CD14-positive monocyte (primary cell): ENCODE measurements at places on chromosomes 5 and 9.

DNA sequence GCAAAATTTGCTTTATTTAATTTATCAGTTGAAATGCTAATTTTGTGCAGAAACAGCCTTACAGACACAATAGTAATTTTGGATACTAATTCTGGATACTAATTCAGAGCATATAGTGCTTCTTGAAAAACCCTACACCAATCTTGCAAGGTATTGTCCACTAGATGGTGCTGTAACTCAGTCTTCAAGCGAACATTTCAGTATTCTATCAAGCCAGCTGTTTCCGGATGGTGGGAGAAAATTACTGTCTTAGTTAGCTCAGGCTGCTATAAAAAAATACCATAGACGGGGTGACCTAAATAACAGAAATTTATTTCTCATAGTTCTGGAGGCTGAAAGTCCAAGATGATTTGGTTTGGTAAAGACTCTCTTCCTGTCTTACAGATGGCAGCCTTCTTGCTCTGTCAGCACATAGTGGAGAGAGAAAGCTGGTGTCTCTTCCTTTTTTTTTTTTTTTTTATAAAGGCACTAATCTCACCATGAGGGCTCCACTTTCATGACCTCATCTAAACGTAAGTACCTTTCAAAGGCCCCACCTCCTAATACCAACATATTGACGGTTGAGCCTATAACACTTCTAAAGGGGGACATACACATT is 1306.5 kb upstream of the CDH9 start:
- no peak for DNase-seq

GRCh38 chr9:126388964-126389708 is 62.5 kb downstream of the MVB12B start:
- DNase-seq, result no peak

- peak; percentile 41 for DNase-seq
Measured at GRCh38 chr5:178532666-178533065, 57.5 kb downstream of the COL23A1 start.

DNA sequence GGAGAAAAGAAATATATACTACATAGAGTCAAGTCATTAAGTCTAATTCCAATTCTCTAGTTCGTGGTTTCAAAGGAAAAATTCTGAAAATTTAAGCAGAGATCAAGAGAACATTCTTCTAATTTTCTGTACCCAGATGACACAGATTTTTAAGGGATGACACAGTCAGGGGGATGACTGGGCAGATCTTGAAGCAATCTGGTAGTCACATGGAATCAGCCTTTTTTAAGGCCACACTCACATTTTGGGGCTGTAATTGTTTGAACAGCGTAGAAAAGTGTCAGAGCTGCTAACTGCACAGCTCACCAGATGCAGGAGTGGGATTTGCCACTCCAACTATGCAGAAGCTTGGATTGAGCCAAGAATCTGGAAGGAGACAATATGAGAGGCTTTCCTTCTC is 20.4 kb downstream of the PDE4D start:
- no peak for DNase-seq

DNA sequence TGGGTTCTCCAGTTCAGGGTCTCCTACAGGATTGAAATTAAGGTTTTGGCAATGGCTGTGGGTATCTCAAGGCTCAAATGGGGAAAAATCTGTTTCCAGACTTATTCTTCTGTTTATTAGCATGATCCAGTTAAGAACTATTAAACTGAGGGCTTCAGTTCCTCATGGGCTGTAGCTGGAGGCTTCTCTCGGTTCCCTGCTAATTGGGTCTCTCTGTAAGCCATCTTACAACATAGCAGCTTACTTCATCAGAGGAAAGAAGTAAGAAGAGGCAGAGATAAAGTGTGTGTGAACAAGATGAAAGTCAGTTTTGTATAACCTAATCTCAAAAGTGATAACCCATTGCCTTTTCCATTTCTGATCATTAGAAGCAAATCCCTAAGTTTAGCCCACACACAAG is 391.9 kb downstream of the PSAT1 start:
- DNase-seq, result no peak

- DNase-seq, result no peak
Measured at GRCh38 chr9:5178126-5178805, 7.2 kb downstream of the INSL6 start.

- DNase-seq, result no peak
Measured at GRCh38 chr9:89874351-89875321, 269.8 kb downstream of the GADD45G start.

DNA sequence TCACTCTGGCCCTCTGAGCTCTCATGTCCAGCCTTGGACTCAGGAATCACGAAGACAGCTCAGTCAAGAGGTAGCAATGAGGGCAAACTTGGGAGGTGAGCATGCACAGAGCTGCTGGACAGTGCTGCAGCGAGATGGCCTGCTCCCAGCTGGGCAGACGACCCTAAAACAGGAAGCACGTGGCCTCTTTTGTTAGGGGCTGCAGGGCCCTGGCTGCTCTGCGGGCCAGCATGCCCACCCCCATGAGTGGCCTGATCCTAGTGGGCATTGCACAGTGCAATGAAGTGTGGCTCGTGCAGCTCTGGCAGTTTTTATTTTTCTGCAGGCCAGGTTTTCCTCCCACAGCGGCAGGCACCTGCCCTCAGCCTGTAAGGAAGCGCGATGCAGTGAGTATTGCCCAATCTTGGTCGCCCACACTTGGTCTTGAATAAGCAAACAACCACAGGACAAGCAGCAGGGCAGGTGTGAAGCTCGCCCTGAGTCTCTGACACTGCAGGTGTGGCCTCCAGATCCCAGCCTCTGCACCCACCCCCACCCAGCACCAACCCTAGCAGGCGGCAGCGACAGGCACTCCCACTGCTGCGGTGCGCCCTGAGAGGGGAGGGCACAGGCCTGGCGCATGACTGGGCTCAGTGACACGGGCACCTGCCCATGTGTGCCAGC is 60.8 kb downstream of the SEMA4D start:
- peak; percentile 38 for DNase-seq

DNA sequence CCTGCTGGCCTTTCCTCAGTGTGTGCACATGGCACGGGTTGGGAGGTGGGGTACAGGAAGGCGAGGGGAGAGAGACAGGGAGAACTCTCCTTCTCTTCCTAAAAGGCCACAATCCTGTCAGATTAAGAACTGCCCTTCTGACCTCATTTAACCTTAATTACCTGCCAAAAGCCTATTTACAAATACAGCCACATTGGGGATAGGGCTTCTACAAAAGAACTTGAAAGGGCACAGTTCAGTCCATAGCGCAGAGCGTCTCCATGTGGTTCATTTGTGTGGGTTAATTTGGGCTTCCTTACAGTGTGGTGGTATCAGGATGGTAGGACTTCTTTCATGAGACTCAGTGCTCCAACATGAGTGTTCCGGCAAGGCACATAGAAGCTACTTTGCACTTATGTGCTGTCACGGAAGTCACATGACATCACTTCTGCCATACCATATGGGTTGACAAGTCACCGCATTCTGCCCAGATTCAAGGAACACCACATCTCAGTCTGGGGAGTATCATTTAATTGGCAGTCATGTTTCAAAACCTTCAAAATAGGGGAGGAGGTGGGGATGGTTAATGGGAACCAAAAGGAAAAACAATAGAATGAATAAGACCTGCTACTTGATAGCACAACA is 46.8 kb downstream of the NLN start:
- DNase-seq, result no peak

DNA sequence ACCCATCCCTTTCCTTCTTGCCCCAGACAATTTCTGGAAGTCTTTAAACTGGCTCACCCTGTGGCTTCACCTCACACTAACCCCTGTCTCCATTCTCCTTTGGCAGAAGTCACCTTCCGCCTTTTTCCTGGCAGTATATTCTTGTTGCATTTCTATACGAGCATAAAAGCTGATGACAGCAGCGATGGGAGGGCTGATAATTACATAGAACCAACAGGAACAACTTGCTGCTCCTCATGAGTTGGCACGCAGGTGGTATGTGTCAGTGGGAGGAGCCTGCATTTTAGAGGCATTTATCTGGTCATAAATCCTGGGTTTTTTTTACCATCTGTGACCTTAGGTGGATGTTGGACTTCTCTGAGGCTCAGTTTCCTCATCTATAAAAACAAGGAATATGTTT is 61.4 kb upstream of the CKMT2 start:
- DNase-seq, result no peak

DNA sequence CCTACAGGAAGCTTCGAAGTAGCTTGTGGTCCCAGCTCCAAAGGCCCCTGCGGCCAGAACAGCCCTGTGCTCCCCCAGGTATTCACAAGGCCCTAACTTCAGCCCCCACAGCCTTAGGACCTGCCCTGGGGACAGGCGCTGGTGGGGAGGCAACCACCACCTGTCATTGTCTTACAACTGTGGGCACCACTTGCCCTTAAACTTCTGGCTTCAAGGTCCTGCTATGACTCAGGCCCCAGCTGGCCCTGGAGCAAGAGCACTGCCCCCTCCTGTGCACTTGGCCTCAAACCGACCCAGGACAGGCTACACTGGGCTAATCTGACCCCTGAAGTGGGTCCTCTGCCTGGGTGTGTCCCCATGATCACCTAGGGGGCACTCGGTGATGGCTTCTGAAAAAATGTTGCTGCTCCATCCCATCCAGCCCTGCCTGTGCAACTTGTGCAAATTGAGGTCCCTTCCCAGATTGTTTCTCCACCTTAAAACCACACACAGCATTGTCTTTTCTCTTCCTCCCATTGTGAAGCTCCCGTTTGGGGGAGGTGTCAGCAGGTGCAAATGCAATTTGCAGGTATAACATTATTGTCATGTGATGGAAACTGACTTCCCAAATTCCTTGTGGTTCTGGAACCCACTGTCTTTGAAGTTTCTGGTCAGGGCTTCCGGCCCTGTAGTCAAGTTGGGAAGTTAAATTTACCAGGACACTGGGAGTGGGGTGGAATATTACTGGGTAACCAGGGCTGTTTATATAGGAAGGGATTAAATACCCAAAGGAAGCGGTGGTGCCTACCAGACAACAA is 1.1 kb upstream of the PROB1 start:
- DNase-seq, result no peak

GRCh38 chr5:9502050-9502834 is 43.6 kb downstream of the SEMA5A start:
- DNase-seq, result no peak

DNA sequence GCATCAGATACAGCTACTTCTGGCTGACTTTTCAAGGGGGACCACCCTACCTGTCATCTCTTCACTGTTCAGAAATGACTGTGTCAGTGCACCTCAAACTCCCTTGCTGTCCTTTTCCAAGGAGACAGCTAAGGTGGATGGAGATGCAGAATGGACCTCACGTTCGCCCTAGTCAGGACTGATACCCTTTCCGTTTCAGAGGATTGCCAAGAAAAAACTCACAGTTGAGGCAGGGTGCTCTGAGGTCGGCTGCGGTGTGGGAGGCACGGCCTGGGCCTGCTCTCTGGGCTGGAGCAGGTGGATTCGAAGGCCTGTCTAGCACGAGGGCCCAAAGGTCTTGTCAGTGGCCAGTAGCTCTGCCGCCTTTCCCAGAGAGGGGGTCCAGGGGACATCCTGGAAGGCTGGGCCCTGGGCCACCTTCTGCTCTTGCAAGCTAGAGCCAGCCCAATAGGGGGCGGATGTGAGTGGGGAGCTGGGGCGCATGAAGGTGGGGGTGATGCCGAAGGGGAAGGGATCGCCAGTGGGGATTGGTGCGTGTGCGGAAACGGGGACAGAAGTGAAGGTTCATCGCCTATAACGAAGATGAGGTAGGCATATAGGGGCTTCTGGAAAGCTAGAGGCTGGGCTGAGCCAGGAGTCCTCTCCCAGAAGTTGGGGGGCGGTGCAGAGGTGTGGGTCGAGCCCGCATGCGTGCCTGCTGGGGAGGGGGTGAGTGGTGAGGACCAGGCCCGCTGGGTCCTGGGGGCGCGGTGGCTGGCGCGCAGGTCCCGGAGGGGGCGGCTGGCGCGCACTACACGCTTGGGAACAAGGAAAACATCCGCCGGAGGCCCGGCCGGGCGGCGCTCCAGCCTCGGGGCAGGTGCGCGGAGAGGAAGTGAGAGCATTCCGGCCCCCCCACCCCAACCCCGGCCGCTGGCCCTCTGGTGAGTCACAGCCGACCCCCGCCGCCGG is 2.5 kb upstream of the MSMP start:
- DNase-seq, result peak; percentile 56

DNA sequence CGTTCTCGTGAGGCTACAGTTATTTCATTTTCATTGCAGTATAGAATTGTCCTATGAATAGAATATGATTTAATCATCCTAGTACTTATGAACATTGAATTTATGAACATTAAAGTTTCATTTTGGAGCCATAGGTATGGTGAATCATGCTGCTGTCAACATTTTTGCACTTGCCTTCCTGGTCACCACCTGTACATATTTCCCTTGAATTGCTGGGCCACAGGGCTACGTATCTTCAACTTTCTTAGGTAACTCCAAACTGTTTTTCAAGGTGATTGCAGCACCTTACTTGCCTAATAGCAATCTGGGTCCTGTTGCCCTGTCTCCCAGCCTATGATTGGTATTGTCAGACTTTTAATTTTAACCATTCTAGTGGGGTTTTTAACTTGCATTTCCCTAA is 6.5 kb upstream of the RNF145 start:
- DNase-seq, result no peak

DNA sequence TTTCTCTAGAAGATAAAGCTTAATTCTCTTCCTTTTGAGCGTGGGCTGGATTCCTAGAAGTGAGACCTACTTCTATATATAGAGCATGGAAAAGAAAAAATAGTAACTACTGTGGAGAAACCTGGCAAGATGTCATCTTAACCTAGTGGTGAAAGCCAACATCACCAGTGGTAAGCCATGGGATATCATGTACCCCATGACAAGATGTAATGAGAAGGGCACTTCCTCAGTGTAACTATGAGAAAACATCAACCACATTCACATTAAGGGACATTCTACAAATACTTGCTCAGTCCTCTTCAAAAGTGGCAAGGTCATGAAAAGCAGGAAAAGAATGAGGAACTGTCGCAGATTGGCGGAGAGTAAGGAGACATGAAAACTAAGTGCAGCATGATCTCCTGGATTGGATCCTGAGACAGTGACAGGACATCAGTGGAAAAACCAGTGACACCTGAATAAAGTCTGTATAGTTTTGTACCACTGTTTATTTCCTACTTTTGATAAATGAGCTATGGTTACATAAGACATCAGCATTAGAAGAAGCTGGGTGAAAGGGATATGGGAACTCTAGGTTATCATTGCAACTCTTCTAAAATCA is 65.4 kb downstream of the PRRC1 start:
- no peak for DNase-seq

GRCh38 chr5:131974956-131975726 is 29.7 kb upstream of the MEIKIN start:
- no peak for DNase-seq

GRCh38 chr9:13480693-13481092 is 201.2 kb upstream of the MPDZ start:
- no peak for DNase-seq

DNA sequence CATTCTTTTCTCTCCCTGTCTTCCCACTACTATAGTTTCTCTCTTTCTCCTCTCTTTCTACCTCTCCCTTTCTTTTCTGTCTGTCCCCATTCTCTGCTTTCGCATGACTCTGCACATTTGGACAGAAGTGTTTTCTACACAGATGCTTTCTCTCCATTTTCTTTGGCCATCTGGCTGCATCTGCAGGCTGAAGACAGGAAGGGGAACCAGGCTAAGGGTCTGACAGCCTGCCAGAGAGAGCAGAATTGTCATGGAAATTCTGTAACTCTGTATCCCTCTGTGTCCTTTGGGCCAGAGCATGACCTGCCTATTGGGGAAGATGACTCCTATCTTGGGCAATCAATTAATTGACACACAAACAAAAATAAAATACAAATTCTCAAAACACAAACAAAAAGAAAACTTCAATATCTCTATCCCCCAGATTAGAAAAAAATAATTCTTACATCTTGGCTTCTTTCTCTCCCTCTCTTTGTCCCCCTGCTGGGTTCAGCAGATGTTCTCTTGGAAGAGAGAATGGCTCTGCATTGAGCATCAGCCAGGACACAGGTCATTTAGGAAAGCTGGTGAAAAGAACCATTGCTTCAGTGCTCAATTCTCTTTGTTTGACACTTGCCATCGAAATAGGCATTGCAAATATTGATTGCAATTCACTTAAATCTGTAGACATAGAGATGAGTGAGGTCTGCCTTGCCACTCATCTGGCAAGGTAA is 415.9 kb upstream of the KLF4 start:
- no peak for DNase-seq
